Fibroblast of upper back skin (primary cell): ENCODE measurements at places on chromosomes 12 and 14.

GRCh38 chr14:76713121-76713520 lies 48.1 kb upstream of the VASH1 start:
- no peak for DNase-seq

DNA sequence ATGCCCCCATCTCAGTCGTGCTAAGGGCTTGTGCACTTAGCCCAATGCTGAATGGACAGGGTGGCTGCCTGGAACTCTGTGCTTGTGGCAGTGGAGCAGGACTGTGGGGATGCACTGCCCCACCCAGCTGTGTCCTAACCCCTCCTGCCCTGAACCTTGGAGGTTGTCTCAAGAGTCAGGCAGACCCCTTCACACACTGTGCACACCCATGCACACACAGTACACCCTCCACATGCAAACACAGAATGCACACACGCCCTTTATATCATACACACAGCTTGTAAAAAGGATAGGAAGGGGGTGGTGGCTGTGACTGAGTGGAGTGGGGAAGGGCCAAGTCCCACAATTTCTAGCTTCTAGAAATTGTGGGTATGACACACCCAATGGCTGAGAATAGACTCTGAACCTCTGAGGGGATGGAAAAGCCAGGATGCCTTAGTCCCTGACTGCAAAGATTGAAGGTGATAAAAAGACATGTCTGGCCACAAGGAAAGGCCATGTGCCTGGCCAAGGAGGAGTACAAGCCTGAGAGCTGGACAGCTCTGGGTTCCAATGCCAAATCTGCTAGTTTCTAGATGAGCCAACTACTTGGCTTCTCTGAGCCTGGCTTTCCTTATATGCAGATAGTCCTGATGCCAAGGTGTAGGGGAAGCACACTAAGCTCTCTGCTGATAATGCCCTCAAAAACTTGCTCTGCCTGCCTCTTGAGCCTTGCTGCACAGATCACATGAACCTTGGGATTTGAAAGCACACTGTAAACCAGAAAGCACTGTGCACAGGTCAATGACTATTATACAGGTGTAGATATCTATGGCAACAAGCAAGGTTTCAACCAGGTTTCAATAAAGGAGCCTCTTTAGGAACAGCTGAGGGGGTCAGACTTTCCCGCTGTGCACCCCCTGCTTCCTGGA lies 8.4 kb downstream of the KRT8 start:
- no peak for DNase-seq

- no peak for DNase-seq
These were observed 35.6 kb downstream of the TMEM120B start for GRCh38 chr12:121748218-121748570.

DNA sequence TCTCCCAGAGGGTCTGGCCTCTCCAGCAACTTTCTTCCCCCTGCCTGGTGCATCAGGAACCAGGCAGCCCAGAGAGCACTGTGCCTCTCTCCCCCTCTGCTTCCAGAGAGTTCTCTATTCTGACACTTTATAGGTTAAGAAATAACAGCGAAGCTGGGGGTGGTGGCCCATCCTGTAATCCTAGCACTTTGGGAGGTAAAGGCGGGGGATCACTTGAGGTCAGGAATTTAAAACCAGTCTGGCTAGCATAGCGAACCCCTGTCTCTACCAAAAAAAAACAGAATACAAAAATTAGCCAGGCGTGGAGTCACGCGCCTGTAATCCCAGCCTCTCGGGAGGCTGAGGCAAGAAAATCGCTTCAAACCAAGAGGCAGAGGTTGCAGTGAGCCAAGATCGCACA lies 58.3 kb downstream of the ESRRB start:
- DNase-seq = no peak

DNA sequence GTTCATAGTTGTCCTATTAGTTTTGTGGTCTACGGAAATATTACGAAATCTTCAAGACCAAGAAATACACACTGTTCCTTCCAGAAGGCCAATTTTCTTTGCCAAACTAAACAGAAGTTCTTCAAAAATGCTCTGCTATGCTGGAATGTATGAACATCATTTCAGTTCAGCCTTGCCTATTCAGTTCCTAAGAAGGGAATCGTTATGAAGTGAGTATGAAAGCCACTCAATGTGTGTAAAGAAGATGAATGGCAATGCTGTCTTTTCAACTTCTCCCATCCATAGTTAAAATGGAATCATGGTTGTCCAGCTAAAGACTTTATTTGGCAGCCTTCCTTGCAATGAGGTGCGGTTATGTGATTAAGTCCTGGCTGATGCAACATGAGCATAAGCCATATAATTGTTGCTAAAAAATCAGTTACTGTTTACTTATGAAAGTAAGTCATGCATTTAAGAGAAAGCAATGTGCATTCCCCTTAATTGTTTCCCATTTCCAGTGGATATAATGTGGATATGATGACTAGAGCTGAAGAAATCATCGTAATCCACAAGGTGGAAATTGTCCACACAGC lies 73.8 kb upstream of the PTPRR start:
- DNase-seq = peak; percentile 93

DNA sequence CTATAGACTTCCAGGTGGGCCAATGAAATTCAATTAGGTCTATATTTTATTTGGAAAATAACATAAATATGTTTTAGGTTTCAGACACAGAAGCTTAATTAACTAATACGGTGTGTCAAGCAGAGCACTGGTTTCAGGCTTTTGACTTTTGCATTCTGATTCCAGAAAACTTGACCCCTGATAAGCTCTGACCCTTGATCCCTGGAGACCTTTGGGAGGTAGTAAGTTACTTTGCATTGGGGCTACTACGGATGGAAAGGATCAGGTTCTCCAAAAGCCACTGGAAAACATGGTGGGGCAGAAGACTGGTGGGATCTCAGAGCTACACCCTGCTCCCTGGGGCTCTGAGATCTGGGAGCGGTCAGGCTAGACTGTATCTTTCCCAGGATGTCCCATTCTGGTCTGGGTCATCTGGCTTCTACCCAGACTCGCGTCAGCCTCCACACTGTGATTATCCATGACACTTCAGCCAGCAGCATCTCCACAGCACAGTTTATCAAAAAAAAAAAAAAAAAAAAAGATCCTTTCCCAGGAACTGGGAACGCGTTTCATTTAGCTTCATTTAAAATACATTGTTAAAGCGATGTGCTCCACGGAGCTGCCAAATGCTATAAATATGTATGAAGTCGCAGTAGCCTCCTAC lies 17.8 kb upstream of the EMP1 start:
- no peak for DNase-seq

GRCh38 chr12:65232476-65233077 lies 45.9 kb upstream of the MSRB3 start:
- DNase-seq = peak; percentile 19

DNA sequence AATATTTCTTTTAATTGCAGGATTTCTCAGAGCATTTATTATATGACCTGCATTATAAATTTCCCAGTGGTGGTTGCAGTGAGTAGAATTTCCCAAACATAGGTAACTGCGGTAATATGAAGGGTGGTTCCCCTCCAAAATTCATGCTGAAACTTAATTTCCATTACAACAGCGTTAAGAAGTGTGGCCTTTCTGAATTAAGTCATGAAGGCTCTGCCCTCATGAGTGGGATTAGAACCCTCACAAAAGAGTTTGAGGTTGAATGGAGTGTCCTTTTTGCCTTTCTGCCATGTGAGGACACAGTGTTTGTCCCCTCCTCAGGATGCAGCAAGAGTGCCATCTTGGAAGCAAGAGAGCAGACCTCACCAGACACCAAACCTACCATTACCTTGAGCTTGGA lies 233.6 kb downstream of the KTN1 start:
- DNase-seq = no peak

DNA sequence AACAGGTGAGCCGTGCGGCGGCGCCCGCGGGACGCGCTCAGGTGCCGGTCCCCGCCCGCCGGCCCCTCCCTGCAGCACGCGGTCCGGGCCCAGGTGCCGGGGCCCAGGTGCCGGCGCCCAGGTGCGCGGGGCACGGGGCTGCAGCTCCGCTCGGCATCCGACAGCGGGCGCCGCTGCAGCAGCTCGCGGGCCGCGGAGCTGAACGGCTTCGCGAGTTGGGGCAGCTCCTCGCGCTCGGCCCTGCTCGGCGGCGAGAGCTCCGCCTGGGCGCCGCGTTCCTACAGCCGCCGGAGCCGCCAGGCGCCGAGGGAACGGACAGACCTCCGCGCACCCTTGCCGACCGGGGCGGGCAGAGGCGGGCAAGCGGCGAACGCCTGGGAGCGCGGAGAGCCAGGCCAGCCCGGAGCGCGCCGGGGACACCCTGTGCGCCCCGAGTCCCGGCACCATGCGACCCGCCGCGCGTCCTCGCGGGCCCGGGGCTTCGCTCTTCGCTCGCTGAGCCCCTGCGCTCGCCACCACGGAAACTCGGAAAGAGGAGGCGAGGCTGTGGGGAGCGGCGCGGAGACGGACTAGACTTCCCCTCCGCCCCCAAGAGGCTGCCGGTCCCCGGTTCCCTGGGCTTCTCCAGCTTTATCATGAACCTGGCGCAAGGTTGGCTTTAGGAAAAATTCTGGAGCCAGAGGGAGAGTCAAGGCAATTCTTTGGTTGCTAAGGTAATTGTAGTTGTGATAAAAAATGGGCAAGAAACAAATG lies at the start of gene RGS6:
RGS6 (plus strand) TSS at position 201 of the 753 bp plus-strand sequence.
- no peak for DNase-seq

GRCh38 chr14:56412468-56413434 lies 166.8 kb upstream of the TMEM260 start:
- peak; percentile 2 for DNase-seq

DNA sequence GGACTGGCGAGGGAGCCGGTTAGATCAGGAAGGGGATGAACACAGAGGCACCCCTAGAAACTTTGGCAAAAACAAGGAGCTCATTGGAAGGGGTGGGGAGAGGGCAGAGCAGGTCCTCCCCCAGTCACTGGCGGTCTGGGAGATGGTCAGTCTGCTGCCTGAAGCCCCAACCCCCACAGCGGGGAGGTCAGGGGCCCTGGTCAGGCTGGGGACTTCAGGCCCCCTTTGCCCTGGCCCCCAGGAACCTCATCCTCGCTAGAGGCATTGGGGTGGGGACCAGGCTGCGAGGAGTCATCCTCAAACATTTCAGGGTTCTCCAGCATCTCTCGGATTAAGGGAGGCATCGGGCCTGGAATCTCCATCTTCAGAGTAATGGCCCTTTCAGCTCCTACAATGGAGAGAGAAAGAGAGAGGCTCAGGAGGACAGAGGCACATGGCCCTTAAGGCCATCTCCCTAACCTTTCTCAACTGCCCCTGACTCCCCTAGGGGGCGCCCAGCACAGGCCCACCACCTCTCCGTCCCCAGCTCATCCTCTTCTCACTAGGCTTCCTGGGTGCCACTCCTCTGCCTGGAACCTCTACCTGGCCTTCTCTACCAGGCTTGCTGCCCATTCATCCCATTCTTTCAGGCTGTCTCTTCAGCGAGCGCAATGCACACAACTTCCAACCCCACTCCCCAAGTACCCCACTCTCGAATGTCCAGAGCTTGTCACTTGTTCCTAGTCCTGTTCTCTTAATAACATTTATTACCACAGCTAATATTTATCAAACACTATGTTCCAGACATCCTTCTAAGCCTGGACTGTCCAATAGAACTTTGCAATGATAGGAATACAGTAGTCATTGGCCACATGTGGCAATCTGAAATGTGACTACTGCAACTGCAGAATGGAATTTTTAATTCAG lies 4.7 kb upstream of the ITGB7 start:
- DNase-seq = no peak

- DNase-seq = no peak
These were observed 5.0 kb upstream of the CHGA start for GRCh38 chr14:92917956-92918355.

DNA sequence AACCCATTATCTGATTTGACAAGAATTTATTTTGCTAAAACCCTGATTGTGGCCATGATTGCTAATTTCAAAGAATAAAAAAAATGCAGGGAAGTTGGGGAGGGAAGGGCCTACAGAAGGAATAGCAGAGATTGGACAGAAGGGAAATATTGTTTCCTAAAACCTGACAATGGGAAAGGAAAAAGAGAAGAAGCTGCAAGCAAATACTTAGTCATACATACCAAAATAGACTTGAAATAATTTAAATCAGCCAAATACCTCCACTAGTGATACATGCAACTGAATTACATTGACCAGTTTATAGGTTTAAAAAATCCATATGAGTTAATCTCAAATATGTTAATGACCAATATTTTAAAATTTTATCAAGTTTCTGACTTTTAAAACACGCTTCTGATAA lies 75.1 kb downstream of the PELI2 start:
- DNase-seq = peak; percentile 24

DNA sequence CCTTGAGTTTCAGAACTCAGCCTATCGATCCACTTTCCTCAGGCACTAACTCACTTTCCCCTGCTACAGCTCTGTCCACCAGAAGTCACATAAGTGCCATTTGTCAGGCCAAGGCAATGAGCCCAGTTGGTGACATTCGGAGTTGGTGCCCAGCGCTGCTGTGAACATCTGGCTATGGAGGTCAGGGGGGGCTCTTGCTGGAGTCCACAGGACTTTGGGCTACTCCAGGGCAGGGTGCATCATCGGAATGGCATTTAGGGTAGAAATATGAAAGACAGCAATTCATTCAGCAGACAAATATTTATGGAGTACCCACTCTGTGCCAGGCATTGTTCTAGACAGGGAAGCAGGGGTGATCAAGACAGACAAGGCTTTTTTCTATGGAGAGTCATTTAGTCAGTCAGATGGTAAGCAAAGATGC lies 1.5 kb upstream of the PPP1CC start:
- DNase-seq = peak; percentile 51

DNA sequence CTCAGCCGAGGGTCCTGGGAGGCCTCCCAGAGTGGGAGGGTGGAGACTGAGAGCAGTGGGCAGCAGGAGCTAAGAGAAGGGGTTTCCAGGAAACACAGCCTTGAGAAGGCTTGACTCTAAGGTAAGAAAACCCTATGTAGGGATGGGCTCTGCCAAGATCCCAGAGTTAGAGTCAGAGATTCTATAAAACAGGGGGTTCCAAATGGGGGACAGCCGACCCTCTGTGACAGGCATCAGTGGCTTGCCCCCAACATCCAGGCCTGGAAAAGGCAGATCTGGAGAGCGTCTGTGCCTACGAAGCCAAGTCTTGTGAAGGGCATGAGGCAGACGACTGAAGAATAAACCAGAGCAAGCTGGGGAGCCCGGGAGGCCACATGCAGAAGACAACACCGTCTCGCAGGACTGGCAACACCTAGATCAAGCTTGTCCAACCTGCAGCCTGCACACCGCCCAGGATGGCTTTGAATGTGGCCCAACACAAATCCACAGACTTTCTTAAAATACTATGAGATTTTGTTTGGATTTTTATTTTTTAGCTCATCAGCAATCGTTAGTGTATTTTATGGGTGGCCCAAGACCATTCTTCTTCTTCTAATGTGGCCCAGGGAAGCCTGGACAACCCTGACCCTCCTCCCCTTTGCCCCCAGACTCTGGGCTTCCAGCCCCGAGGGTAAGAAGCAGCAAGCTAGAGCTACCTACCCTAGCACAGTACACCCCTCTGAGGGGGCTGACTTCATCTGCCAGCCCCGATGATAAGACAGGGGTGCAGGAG lies 42.1 kb downstream of the PRMT8 start:
- DNase-seq = no peak

DNA sequence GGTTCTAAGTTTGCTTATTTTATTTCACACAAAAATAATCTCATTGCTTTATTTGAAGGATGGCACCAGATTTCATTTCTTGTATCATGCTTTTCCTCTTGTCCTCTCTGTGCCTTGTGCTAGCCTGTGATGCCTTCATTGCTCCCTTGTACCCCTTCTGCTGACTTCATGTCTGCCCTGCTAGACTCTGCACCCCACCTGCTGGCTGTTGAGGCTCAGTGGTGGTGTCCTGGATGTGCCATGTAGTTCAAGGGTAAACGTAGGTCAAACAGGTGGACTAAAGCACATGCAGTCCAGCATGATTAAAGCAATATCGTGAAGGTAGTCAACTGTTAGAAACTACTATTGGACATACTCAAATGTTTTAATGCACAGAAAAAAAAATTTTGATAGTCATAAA lies 21.6 kb downstream of the MRPS35 start:
- no peak for DNase-seq
